Panc1 (cell line): ENCODE measurements at places on chromosomes 6 and 20.
A peak's percentile ranks its signal among the peaks of the same experiment; 100 is the strongest.

- no peak for DNase-seq
These were observed 103.0 kb downstream of the ADTRP start for GRCh38 chr6:11675601-11676000.

DNA sequence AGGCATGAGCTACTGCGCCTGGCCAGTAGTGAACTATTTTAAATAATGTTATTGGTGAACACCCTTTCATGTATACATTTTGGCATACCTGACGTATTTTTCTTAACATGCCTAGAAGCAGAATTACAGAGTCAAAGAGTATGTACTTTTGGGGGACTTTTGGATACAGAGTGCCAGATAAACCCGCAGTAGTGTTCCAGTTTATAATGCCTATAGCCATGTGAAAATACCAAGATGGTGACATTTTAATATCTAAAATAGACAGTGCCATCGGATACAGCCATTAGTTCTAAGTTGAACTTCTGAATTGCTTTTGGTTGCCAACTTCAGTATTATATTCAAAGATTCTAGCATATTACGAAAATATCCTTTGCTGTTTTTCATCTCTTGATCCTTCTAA, 20.3 kb downstream of the TM9SF4 start:
- DNase-seq, result no peak

DNA sequence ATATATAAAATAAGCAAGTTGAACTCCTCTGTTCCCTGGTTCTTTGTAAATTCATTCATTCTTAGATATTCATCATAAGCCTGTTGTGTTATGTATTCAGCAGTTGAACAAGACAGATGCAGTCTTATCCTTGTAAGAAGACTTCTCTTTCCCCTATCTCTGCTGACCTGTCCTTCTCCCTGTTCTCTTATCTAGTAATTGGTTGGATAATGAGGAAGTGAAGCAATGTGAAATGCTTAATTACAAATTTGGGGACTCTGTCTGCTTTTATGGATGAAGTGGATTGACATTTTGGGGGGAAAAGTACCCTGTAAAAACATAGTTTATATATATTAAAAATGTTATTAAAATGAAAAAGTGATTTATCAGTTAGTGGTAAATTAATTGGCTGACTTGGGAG, 37.0 kb downstream of the CDKAL1 start:
- no peak for DNase-seq

- DNase-seq, result no peak
These were observed 18.0 kb upstream of the PREX1 start for GRCh38 chr20:48845721-48846306.

DNA sequence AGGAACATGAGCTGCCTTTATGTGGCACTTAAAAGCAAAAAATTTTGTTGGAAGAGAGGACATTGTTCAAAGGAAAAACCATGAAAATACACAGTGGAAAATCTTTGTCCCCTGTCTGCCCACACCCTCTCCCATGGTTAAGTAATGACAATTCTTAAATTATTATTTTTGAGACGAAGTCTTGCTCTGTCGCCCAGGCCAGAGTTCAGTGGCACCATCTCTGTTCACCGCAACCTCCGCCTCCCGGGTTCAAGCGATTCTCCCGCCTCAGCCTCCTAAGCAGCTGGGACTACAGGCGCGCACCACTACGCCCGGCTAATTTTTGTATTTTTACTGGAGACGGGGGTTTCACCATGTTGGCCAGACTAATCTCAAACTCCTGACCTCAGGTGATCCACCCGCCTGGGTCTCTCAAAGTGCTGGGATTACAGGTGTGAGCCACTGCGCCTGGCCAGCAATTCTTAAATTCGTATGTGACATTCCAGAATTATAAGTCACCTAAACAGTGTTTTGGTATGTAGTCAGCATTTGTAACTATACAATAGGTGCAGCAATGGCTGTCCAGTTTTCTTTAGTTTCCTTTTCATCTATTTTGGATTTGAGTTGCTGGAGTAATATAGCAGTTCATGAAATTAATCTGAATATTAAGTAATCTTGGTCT, 636 bp upstream of the SSR1 start:
- no peak for DNase-seq

- no peak for DNase-seq
These were observed 82.1 kb downstream of the PTPRA start for GRCh38 chr20:2955257-2955970.

DNA sequence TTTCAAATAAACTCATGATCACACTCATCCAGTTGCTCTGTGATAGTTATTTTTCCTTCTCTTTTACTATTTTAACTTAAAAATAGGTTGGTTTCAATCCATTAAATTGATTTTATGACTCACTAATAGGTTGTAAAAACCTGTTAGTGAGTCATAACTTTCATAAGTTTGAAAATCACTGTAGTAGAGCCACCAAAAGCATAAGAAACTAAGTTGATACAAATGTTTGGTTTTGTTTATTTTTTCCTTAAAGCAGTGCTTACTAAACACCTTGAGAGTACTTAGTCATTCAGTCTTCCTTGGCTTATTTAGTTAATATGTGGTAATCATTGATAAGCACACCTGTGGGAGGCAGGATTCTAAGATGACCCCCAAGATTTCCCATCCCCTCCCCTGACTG, 312.1 kb upstream of the MAN1A1 start:
- DNase-seq, result no peak

- DNase-seq, result no peak
These were observed 609.3 kb upstream of the CITED2 start for GRCh38 chr6:139983555-139984276.

- no peak for DNase-seq
These were observed 218.8 kb downstream of the ESR1 start for GRCh38 chr6:152026291-152026690.

DNA sequence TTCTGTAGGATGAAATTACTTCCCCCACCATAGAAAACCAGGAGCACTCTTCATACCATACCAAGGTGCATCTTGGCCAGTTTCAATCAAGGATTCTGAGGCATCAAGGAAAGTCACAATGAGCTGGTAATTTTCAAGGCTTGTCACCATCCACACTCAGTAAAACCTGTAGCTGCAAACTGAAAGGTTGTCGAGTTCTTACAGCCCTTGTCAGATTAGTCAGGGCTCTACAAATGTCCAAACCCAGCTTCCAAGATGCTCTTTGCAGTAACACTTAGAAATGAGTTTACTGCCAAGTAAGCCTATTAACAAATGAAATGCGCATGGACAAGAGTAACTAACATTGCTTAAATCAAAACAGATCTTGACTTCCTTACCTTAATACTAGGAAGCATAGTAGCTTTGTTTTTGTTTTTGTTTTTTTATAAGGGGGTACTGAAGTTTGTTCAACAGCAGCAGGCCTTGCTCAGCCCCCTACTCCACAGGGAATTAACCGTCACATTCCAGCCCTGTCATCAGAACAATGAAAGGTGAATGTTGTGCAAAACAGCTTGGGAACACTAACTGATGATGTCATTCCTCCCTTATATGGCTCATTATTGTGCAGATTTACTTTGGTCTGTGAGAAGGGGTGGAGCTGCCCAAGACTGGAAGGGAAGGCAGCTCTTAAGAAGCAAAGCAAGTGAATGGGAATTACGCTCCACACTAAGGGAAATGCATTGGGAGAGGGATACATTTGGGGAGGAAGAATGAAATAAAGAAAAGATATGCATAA, 49.9 kb upstream of the TMEM30A start:
- no peak for DNase-seq

- DNase-seq, result no peak
These were observed 49.0 kb downstream of the PTPRT start for GRCh38 chr20:43140726-43141125.

DNA sequence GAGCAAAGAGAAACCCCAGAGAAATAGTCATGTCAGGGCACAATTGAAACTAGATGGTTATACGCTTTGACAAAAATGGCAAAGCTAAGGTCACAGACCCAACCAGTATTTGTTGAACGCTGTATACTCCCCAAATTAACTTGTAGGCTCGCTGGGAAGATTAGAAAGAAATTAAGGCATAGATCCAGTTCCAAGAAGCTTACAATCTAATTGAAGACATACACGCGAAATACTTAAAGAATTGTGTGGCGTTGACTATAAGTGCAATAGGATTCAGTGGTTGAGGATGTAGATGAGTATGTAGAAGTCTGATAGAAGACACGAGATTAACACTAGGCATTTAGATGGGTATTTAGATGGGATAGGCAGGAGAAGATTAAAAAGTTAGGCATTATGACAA, 525 bp downstream of the FAM229B start:
- DNase-seq, result no peak

DNA sequence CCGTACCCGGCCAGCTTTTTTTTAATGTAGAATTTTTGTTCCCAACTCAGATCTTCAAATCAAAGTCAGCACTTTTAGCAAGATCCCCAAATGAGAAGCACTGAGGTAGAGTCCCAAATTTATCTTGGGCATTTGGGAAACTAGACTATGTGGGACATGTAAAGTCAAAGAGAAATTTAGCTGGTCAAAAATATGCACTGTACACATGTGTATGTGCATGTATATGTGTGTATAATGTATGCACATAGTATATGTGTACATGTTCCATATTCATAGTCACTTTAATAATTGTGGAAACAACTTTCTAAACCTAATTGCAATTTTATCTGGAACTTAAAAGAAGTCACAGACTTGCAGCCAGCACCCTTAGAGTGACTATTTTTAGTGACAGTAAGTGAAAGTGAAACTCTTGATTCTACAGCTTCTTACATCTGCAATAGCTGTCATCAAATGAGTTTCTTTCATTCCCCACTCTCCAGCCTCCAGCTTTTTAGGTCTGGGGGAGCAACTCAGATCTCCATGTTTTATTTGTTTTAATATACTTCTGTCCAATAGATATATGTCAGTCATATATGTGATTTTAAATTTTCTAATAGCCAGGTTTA, 53.6 kb downstream of the CDC40 start:
- no peak for DNase-seq

DNA sequence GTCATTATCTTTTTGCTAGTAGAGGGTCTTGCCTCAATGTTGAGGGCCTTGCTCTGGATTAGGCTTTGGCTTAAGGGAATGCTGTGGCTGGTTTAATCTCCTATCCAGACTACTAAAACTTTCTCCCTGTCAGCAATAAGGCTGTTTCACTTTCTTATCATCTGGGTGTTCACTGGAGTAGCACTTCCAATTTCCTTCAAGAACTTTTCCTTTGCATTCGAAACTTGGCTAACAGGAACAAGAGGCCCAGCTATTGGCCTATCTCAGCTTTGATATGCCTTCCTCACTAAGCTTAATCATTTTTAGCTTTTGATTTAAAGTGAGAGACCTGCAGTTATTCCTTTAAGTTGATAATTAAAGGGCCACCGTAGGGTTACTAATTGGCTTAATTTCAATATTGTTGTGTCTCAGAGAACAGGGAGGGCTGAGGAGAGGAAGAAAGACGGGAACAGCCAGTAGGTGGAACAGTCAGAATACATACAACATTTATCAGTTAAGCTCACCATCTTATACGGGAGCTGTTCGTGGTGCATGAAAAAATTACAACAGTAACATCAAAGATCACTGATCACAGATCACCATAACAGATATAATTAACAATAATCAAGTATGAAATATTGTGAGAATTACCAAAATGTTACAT, 186.7 kb downstream of the PTPRK start:
- no peak for DNase-seq

- no peak for DNase-seq
These were observed 42.3 kb downstream of the SLC35D3 start for GRCh38 chr6:136964398-136964797.

DNA sequence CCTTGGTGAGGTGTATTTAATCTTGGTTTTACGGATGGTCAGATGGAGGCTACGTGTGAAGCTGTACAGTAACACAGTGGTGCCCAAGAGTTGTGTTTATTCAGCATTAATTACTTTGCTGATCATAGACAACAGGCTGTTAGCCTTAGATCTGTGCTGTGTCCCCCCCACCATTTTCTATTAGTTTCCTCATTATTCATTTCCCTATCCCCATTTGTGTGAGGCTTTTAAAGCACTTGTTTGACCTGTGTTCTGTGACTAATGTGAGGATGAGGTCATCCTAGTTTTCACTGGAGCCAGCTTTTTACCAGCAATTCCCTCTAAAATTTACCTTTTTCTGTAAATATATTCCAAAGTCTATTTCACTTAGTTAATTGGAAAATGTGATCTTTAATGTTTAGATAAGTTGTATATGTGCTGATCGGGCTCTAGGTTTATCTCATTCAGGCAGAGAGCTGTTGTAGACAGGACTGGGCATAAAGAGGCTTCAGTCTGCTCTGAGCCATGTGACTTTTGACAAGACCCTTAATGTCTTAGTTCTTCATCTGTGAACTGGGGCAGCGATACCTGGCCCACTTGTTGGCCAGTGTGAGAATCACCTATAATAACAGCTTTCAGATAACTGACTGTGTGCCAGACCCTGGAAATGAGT, 8.4 kb downstream of the MAPRE1 start:
- DNase-seq, result no peak

- DNase-seq, result no peak
These were observed 25.8 kb downstream of the SERPINB9 start for GRCh38 chr6:2877057-2877882.

DNA sequence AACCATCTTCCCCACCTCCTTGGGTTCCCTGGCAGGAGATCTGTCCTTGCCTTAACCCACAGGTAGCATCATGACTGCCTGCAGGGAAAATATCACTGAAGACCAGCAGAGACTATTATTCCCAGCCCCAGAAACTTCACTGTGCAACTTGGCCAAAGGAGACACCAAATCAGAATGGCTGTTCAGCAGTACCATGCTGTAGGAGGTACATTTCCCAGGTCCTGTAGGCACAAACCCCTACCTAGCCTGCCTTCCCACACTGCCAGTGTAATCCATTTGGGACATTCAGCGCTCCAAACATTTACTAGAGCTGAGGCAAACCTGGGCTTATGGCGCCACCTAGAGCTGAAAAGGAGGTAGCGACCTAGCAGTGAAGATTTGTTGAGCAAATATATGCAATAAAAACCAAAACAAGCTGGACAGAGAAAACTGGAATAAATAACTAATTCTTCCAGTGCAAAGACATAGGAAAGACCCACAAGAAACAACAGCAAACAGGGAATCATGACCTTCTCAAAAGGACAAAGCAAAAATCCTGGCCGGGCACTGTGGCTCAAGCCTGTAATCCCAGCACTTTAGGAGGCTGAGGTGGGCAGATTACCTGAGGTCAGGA, 60.3 kb downstream of the VTA1 start:
- DNase-seq, result peak; percentile 5

DNA sequence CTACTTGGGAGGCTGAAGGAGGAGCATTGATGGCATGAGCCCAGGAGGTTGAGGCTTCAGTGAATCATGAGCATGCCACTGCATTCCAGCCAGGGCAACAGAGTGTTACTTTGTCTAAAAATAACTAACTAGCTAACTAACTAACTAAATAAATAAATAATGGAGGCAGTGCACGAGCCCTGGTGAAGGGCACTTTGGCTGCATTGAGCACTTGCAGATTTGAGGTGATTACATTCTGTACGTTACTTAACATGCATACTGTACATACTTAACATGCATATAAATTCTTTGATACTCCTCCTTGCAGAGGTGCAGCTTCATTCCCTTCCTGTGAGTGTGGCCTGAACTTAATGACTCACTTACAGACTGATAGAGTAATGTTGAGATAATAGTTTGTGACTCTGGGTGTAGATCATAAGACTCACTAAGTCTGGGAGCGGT, 10.7 kb downstream of the HLA-A start:
- no peak for DNase-seq
